Osteoblast (primary cell): ENCODE measurements at places on chromosomes 2 and 18. TPM values are rescaled to one million over a fixed set of nuclear protein-coding genes. Genes with fewer than 3 reads are reported as not detected.

CHST9 gene
- not detected in 2 replicates for total RNA-seq

SOWAHC gene
- total RNA-seq: 14.7 and 17.7 TPM in 2 replicates

TFPI gene
- 123 and 154 TPM in 2 replicates for total RNA-seq

ZC3H6 gene
- 4.3 and 7.1 TPM in 2 replicates for total RNA-seq

NYAP2 gene
- under 0.01 TPM in 1 of 2 replicates, not detected in the other for total RNA-seq

- no peaks in the 10 kb centered on the region for H3K4me1 ChIP-seq
- peaks cover 63% of the 10 kb centered on the region for H3K27me3 ChIP-seq
- DNase-seq: no peak
- H3K36me3 ChIP-seq: no peaks in the 10 kb centered on the region
Observed at GRCh38 chr2:100107440-100107839, 35.0 kb downstream of the AFF3 start.

DNA sequence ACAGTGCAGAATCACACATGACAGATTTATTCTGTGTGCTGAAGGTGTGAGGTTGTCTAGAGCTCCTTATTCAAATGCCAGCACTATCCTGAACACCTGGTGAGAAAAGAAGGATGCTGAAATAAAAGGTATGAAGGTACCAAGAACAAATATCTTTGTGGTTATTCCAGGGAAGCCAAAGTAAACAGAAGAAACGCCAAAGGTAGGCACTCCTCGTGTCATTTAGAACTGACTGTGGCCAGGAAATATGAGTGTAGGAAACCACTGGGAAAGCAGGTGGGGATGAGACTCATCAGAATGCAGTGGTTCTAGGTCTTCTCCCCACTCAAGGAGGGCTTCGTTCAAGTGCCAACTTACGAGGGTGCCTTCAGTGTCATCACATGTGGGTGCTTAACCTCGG lies 80.8 kb downstream of the KIF5C start:
- H3K4me3 ChIP-seq: no peak overlapping the region
- no peaks in the 10 kb centered on the region for H3K36me3 ChIP-seq
- no peak overlapping the region for H3K27ac ChIP-seq
- no peaks in the 10 kb centered on the region for H3K27me3 ChIP-seq
- no peaks in the 10 kb centered on the region for H3K4me1 ChIP-seq

DNA sequence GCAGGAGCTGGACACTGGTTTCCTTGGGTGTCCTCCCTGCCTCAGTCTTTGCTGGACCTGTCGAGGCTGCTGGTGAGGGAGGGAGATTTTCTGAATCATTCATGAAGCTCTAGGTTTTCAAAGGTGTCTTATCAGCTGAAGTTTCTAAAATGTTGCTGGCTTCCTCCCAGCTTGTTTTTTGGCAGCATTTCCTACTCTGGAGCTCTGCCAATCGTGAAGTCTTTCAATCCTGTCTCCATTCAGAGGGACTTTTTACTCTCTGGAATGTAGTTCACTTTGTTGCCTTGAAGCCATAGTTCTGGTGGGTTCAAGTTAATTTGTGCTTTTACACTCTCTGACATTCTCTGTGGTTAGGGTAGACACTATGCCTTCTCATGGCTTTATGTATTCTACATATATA lies 23.9 kb downstream of the SNTG2 start:
- DNase-seq: no peak
- no peaks in the 10 kb centered on the region for H3K27me3 ChIP-seq
- no peak overlapping the region for H3K27ac ChIP-seq
- no peaks in the 10 kb centered on the region for H3K4me1 ChIP-seq
- no peaks in the 10 kb centered on the region for H3K36me3 ChIP-seq
- H3K4me3 ChIP-seq: no peak overlapping the region

DNA sequence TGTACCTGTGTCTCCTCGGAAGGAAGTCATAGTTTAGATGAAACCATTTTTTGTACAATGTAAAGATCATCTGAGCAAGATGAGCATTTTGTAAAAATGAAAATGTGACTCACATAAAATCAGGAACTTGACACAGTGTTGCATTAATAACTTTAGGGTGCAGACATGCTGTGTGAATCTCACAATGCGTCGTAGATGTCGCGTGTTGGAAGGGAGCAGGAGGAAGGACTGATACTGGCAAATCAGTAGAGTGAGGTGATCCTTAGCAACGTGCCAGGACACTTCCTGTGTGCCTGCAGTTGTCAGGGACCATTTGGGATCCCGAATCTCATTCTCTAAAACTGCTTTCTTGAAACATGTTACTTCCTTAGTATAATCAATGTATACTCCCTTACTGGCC lies 103.1 kb downstream of the SH3BP4 start:
- H3K4me3 ChIP-seq: no peak overlapping the region
- H3K27ac ChIP-seq: no peak overlapping the region
- H3K4me1 ChIP-seq: peaks cover 15% of the 10 kb centered on the region
- H3K36me3 ChIP-seq: peaks cover 58% of the 10 kb centered on the region
- H3K27me3 ChIP-seq: no peaks in the 10 kb centered on the region
- DNase-seq: no peak

GRCh38 chr2:118190474-118190873 lies 102.2 kb downstream of the INSIG2 start:
- peaks cover 3% of the 10 kb centered on the region for H3K4me1 ChIP-seq
- H3K4me3 ChIP-seq: no peak overlapping the region
- H3K27me3 ChIP-seq: no peaks in the 10 kb centered on the region
- H3K27ac ChIP-seq: no peak overlapping the region

DNA sequence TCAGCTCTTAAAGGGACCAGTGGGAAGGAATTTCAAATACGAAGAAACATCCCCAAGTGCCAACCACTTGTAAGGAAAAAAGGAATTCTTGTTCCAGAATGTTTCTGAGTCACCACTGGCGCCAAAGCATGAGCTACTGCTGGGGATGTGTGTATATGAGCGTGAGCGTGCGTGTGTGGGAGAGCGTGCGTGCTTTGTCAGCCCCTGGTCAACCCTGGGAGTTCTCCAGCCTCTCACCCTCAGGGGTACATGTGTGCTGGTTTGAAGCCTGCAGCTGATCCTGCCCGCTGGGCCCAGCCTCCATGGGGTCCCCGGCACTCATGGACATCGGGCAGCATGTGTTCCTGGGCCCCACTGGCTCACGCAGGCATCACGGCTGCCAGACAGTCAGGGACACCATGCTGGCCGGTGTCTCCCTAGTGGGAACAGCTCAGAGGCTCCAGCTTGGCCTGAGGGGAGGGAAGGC lies 17.1 kb downstream of the HS6ST1 start:
- peak overlapping the region; percentile 97 for H3K27ac ChIP-seq
- no peaks in the 10 kb centered on the region for H3K36me3 ChIP-seq
- peaks cover 38% of the 10 kb centered on the region for H3K4me1 ChIP-seq
- no peak overlapping the region for H3K4me3 ChIP-seq
- H3K27me3 ChIP-seq: no peaks in the 10 kb centered on the region

- H3K4me3 ChIP-seq: no peak overlapping the region
- no peaks in the 10 kb centered on the region for H3K27me3 ChIP-seq
- DNase-seq: no peak
- no peaks in the 10 kb centered on the region for H3K36me3 ChIP-seq
- no peaks in the 10 kb centered on the region for H3K4me1 ChIP-seq
- no peak overlapping the region for H3K27ac ChIP-seq
Observed at GRCh38 chr2:167279810-167280209, 391.5 kb downstream of the XIRP2 start.

- no peak for DNase-seq
- H3K27me3 ChIP-seq: no peaks in the 10 kb centered on the region
- no peak overlapping the region for H3K27ac ChIP-seq
Observed at GRCh38 chr18:79420033-79420745, 24.5 kb downstream of the NFATC1 start.

GRCh38 chr2:218017211-218018053 lies 14.6 kb upstream of the TNS1 start:
- H3K36me3 ChIP-seq: no peaks in the 10 kb centered on the region
- H3K4me3 ChIP-seq: no peak overlapping the region

- no peak for DNase-seq
- no peak overlapping the region for H3K4me3 ChIP-seq
- peak overlapping the region; percentile 49 for H3K27ac ChIP-seq
- no peaks in the 10 kb centered on the region for H3K36me3 ChIP-seq
Observed at GRCh38 chr18:53991805-53992204, 232.7 kb downstream of the MBD2 start.

GRCh38 chr2:43218155-43218701 lies 8.2 kb downstream of the ZFP36L2 start:
- peaks cover 9% of the 10 kb centered on the region for H3K36me3 ChIP-seq
- H3K4me3 ChIP-seq: peak overlapping the region; percentile 90
- peak; percentile 92 for DNase-seq
- H3K4me1 ChIP-seq: peaks cover 52% of the 10 kb centered on the region

DNA sequence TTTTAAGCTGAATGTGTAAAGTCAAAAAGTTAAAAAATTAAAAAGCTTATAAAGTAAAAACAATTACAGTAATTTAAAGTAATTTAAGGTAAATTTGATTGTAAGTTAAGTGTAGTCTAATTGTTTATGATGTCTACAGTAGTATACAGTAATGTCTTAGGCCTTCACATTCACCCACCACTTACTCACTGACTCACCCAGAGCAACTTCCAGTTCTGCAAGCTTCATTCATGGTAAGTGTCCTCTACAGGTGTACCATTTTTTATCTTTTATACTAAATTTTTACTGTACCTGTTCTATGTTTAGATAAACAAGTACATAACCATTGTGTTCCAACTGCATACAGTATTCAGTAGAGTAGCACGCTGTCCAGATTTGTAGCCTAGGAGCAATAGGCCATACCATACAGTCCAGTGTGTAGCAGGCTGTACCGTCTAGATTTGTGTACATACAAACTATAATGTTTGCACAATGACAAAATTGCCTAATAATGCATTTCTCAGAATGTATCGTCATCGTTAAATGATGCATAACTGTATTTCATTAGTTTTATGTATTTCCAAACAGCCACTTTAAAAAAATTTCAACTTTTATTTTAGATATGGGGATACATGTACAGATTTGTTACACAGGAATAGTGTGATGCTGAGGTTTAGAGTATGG lies 319.3 kb downstream of the DYSF start:
- H3K27ac ChIP-seq: no peak overlapping the region
- peaks cover 17% of the 10 kb centered on the region for H3K27me3 ChIP-seq
- no peaks in the 10 kb centered on the region for H3K36me3 ChIP-seq
- DNase-seq: no peak
- H3K4me3 ChIP-seq: no peak overlapping the region
- H3K4me1 ChIP-seq: no peaks in the 10 kb centered on the region

DNA sequence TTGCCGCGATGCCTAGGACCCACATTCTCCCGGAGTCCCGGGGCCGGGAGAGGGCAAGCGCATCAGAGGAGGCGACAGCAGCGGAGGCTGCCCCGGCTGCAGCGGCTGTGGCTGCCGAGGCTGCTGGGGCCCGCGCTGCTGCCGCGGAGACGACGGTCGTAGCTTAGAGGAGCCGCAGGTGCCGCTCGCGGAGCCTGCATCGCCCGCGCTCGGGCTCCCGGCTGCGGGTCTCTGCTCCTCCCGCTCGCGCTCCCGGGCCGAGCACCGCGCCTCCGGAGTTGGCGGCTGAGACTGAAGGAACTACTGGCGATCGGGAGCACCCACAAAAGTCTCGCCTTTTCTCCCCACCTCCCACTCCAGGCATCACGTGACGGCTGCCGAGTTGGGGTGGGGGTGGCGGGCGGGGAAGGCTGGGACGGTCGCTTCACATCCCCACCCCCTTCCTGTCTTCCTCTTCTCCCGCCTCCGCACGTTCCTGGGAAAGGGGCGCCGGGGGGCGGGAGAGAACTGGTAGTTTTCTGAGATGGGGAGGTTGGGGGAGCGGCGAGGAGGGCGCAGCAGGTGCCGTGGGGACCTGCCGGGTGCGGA lies at the start of gene LYPD1:
TSS of gene LYPD1 (minus strand) at position 298 of the 588 bp plus-strand sequence. CDS start at position 25, 273 bp downstream.
- H3K4me3 ChIP-seq: peak within 1 kb of the TSS; percentile 71
- H3K36me3 ChIP-seq: no peaks in the 10 kb centered on the region
- H3K27me3 ChIP-seq: peaks cover 7% of the 10 kb centered on the region
- H3K27ac ChIP-seq: no peak within 1 kb of the TSS
- H3K4me1 ChIP-seq: peaks cover 15% of the 10 kb centered on the region

DNA sequence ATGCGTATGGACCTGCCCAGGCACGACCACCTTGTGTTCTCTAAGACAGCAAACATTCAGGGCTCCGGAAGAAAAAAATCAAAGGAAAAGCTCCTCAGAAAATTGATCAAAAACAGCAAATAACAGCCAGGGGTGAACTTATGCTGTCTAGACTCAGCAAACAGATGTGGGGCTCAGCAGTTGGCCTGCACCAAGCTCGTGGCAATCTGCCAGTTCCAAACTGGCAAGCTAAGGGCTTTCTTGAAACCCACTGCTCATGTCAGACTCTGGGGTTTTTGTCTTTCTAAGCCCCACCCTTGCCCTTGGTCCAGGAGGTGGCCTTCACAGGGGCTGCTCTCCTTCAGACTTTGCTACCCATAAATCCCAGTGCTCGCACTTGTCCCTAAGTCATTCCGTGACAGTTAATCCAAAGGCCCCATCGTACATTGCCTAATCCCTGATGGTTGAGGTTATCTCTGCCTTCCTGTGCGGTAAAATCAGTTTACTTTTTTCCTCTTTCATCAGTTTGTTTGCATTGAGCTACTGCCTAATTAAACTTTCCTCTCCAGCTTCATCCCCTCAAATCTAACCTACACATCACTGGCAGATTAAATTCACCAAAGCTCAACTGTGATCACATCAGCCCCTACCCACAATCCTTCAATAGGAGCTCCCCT lies 408.0 kb downstream of the LRATD1 start:
- H3K27me3 ChIP-seq: no peaks in the 10 kb centered on the region
- H3K36me3 ChIP-seq: no peaks in the 10 kb centered on the region
- H3K27ac ChIP-seq: no peak overlapping the region
- H3K4me1 ChIP-seq: peaks cover 12% of the 10 kb centered on the region
- no peak overlapping the region for H3K4me3 ChIP-seq

- no peaks in the 10 kb centered on the region for H3K27me3 ChIP-seq
- H3K4me1 ChIP-seq: peaks cover 57% of the 10 kb centered on the region
- no peaks in the 10 kb centered on the region for H3K36me3 ChIP-seq
- H3K27ac ChIP-seq: peak overlapping the region; percentile 3
Observed at GRCh38 chr2:173149491-173149890, 73.8 kb downstream of the MAP3K20 start.
